ENCODE measurements at places on chromosomes 13 and 19. TPM values are rescaled to one million over a fixed set of nuclear protein-coding genes. Genes with fewer than 3 reads are reported as not detected.

ZNF444 gene
- 87.9 TPM for total RNA-seq

SSC5D gene
- total RNA-seq, result 1.8 TPM

PPM1N gene
- total RNA-seq, result 10.3 TPM

DNA sequence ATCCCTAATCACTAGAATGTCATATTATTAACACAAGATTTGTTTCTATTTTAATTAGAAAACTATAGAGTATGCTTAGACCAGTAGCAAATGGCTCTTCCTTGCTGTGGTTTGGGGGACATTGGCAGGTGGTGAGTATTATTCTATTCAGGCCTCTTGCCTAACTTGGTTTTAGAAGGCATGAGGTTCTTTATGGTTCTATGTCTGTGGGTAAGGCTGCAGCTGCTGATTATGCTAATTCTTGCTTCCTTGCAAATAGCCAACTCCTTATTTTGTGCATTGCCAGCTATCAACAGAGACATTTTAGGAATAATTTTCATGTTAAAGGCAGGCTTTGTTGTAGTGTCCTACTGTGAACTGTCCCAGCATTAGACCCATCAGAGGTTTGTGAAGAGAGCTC, 1344.9 kb downstream of the UQCRFS1 start:
- DNase-seq, result no peak

ZNF493 gene
- 22.2 TPM for total RNA-seq

OR7D2 gene
- total RNA-seq, result not detected

TSKS gene
- total RNA-seq, result 0.30 TPM

GRCh38 chr13:22883956-22884355, 296.8 kb upstream of the SGCG start:
- peak; percentile 20 for DNase-seq

- DNase-seq, result no peak
Observed at GRCh38 chr19:10911579-10912363, 16.7 kb downstream of the YIPF2 start.

LYPD4 gene
- not detected for total RNA-seq

- DNase-seq, result no peak
Observed at GRCh38 chr13:41931337-41931736, 29.6 kb downstream of the VWA8 start.

CYP2A6 gene
- 0.25 TPM for total RNA-seq

OXGR1 gene
- total RNA-seq, result 0.71 TPM

DNA sequence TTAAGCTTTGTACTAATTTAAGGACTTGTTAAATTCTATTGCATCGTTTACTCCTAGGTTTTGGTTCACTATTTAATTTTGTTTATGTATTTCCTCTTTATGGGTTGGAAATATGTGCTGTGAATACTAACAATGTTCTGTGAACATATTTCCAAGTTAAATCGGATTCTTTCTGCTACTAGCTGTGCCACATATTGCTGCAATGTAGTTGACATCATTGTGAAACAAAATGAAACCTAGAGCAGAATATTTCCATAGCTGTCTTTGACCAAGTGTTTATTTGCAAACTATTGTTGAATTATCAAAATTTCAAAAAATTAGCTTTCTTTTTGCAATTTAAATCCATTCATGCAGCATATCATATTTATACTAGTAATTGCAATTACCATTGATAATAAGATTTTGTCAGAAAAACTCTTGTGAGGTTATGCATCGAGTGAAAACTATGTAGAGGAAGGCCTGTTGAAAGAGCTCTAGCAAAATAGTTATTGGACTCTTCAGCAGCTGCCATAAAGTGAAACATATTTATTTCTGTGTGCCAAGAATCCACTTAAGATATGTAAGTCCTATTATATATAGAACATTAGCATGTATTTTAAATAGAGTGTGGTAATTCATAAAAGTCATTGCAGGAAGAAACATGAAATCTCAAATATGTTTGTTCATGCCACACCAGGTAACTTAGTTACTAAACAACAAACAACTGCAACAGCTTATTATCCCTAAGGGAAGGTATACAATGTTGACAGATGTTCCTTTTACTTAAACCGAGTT, 575.1 kb downstream of the SLITRK6 start:
- DNase-seq, result no peak

GRCh38 chr13:80055847-80056246, 285.1 kb downstream of the SPRY2 start:
- DNase-seq, result no peak

DNA sequence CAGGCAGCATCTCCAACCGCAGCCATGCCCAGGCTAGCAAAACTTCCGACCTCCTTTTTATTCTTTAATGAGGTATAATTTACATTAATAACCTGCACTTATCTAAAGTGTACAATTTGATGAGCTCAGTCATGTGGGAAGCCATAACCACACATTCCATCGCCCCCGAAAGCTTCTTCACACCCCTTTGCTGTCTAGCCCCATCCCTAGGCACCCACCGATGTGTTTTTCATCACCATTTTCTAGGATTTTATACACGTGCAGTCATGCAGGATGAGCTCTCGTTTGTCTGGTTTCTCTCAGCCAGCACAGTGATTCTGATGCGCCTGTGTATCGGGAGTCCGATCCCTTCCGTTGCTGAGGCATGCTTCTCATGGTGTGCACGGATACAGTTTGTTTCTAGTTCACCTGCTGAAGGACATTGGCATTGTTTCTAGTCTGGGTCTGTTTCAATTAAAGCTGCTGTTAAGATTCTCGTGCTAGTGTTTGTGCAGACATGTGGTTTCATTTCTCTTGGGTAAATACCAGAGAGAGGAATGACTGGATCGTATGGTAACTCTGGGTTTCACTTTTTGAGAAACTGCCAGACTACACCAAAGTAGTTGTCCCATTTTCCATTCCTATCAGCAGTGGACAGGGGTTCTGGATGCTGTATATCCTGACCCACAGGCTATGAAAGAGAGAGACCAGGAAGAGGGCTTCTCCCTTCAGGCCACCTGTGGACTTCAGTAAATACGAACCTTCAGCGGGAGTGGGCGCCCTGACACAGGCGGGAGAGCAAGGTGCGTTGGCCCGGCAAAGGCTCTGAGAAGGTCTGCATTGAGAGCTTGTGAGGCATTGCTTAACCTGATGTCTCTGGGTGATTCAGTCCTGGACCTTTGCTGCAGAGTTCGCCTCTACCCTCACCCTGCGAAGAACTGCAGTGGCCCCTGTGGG, 4.9 kb downstream of the AP1M1 start:
- no peak for DNase-seq

GRCh38 chr13:63107179-63107943, 1691.7 kb upstream of the PCDH20 start:
- DNase-seq, result no peak

EBI3 gene
- total RNA-seq, result 1.5 TPM

DNA sequence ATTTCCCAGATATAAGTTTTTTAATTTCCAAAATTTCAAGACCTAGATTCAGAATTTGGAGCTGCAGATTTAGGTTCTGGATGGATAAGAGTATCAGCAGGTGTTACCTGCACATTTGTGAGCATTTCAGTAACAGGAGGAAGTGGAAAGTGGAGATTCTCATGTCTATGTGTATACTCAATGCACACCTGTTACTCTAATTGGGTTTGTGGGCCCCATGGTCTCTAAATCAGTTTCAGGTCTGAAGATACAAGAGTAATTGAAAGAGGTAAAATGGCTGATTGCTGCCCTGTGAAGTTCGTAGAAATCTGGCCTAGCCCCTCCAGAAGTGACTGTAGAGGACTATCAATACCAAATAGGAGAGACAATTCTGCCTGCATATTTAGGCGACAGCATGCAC, 13.9 kb downstream of the ZNF675 start:
- no peak for DNase-seq

PDE4C gene
- 3.0 TPM for total RNA-seq

C5AR1 gene
- total RNA-seq, result 0.28 TPM

GARIN5A gene
- 8.2 TPM for total RNA-seq

GRCh38 chr19:50554212-50554611, 14.0 kb downstream of the LRRC4B start:
- DNase-seq, result no peak

DNA sequence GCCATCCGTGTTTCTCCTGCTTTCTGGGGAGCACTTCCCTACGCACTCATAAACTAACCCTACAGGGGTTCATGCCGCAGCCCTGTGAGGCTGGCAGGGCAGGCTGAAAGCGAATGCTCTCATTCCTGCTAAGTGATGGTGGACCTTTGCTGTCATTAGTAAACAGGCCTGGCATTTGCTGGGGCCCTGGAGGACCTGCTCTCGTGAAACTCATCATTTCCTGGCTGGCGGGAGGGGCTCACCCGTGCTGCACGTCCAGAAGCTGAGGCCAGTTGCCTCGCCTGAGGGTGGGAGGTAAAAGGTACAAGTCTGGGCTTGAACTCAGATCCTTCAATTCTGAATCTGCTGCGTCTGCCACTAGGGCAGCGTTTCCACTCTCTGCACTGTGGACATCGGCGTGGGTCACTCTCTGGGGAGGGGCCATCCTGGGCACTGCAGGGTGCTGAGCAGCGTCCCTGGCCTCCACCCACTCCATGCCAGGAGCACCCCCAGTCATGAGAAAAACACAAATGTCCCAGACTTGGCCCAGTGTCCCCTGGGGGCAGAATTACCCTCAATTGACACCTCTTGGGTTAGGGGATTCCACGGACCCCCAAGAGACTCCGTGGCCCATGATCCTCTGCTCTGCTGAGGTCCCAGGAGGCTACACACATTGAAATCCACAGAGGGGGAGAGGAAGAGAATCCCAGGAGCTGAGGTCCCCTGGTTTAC, 7.0 kb downstream of the MOB3A start:
- DNase-seq, result no peak

GRCh38 chr13:29422015-29422414, 173.5 kb downstream of the SLC7A1 start:
- no peak for DNase-seq

DNA sequence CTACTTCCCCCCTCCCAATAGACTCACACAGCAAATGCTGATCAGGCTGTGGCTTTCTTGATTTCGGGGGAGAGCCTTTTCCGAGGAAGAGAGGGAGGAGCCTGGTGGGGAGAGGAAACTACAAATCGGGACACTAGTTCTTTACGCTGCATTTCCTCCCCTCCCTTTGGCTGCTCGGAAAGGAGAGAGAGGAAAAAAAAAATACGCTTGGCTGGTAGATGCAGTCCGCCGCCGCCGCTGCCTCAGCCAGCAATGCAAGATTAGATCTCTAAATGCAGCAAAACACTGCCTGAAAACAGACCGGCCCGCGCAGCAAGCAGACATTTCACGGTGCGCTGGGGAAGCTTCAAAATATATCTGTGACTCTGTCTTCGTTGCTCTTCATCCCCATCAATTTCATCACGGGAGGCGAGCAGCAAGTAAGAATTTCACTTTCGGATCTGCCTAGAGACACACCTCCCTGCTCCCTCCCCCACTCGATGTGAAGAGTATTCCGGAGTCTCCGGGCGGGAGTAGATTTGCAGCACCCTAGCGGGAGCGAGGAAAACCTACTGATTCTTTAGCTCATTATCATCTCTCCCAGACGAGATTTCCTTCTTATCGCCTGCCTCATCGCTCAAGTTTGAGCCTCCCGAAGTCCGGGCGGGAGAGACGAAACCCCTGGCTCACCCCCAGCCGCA, at the start of gene PCDH17:
Gene PCDH17, plus strand, starts transcription at position 149 of the 680 bp plus-strand sequence. CDS start 803 bp downstream, outside the sequence.
- DNase-seq, result peak; percentile 54

GRCh38 chr13:26310470-26310869, 56.5 kb downstream of the CDK8 start:
- DNase-seq, result no peak

DNA sequence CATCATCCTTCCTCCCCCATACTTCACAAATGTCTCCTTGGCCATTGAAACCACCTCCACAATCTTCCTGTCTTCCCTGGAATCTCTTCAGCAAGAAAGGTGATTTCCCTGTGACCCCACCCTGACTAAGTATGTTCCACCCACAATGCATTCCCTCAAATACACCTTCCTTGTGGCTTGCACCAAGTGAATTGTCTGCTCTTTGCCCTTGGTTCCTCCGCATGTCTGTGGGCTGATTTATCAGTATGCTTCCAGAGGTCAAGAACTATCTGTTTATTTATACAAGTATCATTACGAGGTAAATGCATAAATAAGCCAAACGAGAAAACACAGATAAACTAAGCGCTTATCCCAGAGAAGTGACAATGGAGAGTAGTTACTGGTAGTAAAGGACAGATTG, 45.4 kb upstream of the POMP start:
- DNase-seq, result no peak
